ENCODE measurements at places on chromosomes 3 and 15.
A peak's percentile ranks its signal among the peaks of the same experiment; 100 is the strongest.

GRCh38 chr3:25218362-25218761 is 209.7 kb upstream of the RARB start:
- no peak for DNase-seq

GRCh38 chr3:196741249-196741889 is 1.7 kb downstream of the PAK2 start:
- no peak for DNase-seq

GRCh38 chr15:44246521-44247268 is 41.8 kb upstream of the GOLM2 start:
- DNase-seq: no peak

GRCh38 chr3:32626631-32627030 is 56.0 kb upstream of the DYNC1LI1 start:
- no peak for DNase-seq

- DNase-seq: no peak
Observed at GRCh38 chr3:39541917-39542329, 74.4 kb downstream of the MOBP start.

GRCh38 chr3:150371741-150372254 is 36.3 kb upstream of the TSC22D2 start:
- peak; percentile 34 for DNase-seq

- DNase-seq: no peak
Observed at GRCh38 chr15:70535071-70535954, 228.0 kb downstream of the UACA start.

DNA sequence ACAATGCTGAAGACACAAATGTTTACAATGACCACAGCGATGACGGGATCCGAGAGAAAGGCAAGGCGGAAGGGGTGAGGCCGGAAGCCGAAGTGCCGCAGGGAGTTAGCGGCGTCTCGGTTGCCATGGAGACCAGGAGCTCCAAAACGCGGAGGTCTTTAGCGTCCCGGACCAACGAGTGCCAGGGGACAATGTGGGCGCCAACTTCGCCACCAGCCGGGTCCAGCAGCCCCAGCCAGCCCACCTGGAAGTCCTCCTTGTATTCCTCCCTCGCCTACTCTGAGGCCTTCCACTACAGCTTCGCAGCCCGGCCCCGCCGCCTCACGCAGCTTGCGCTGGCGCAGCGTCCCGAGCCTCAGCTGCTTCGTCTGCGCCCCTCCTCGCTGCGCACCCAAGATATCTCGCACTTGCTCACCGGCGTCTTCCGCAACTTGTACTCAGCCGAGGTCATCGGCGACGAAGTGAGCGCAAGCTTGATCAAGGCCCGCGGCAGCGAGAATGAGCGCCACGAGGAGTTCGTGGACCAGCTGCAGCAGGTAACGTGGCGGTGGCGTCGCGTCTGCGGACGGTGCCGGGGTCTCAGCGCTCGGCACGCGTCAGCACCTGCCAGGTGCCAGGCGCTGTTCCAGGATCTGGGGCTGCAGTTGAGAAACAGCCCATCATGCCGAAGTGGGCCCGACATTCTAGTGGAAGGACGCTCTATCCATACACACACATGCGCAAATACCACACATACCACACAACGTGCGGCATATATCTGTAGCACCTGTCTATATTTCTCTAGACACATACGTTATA is at the start of gene DLEC1:
Gene DLEC1 (plus strand): TSS at position 108 of the 798 bp plus-strand sequence. CDS start 18 bp downstream, at position 126.
- no peak for DNase-seq

GRCh38 chr3:181723625-181724191 is 12.0 kb downstream of the SOX2 start:
- no peak for DNase-seq

DNA sequence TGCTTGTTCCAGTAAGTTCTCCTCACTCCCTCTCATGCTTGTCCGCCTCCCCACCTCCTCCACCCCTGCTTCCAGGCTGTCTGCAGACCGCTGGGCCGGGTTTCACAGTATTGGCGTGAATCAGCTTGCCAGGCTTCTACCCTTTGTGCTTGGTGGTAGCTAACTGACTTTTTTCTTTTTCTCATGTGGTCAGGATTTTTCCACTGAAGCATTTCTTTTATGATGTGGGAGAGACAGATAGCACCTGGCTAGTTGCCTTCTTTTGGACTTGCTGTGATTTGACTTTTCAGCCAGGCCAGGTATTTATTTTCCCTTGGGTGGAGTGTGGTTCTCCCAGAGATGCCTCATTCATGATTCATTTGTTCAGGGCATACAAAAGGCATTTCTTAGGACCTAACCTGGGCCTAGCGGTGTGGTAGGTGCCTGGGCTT is 60.6 kb downstream of the ST6GAL1 start:
- DNase-seq: no peak

DNA sequence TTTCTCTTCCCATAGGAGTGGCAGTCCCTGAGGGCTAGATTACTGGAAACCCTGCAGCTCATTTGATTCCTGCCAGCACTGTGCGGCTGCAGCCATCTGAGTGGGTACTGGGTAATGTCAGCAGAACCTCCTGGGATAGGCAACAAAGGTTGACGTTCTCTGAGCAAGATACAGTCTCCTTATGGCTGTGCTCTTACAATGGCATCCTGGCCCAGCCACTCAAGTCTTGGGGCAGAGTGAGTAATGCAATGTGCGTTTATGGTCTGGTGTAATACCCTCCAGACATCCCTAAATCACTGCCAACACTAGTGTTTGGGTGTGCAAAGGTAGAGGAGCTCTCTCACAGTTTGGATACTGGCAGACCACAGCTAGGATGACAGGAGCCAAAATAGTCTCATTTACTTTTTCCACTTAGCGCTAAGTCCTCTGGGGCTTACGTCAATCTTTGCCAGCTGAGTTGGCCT is 775.8 kb downstream of the ZNF385D start:
- DNase-seq: peak; percentile 6

- DNase-seq: no peak
Observed at GRCh38 chr3:69532547-69533224, 146.8 kb upstream of the FRMD4B start.

- DNase-seq: no peak
Observed at GRCh38 chr3:16318176-16318575, 53.2 kb downstream of the OXNAD1 start.

GRCh38 chr3:56423661-56424099 is 44.6 kb downstream of the ERC2 start:
- no peak for DNase-seq

DNA sequence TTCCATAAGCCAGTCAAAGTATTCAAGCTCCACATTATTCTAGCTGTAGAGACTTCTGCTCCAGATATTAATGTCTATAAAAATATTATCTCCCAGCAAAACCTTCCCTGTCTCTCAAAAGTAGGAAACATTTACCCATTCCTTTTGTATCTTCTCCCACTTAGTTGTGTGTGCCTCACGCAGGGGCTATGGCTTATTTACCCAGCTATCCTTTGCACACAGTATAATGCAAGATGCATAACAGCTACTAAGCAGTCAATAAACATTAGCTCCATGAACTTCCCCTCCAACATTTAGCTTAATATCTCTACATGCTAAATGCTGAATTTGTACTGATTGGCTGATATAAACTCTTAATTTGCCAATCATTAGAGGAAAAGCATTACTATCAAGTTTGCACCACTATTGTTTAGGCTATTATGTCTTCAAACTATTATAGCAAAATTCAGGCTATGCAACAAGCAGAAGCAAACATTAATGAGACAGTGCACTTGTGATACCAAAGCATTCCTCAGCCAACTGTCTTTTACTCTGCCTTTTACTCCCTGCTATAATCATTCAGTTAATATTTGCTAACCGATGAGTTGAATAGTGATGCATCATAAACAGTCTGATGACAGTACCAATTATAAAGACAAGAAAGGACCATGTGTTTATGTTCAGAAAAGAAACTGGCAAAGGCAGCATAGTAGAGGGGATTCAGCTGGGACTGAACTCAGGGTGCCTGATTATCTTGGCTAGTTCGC is 81.2 kb downstream of the PLCH1 start:
- no peak for DNase-seq

DNA sequence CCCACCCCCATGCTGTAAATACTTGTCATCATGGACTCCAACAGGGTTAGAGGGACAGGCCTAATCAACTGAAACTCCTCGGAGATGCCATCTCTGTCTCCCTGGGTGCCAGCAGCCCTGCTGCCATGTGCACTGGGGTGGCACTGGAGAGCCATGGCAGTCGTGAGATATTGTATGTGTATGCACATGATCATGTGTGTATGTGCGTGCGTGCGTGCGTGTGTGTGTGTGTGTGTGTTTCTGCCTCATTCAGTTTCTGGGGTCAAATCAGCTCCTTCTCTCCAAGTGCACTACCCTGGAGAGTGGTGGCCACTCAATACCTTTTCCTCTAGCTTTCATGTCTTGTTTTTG is 3.2 kb upstream of the APEH start:
- DNase-seq: no peak

DNA sequence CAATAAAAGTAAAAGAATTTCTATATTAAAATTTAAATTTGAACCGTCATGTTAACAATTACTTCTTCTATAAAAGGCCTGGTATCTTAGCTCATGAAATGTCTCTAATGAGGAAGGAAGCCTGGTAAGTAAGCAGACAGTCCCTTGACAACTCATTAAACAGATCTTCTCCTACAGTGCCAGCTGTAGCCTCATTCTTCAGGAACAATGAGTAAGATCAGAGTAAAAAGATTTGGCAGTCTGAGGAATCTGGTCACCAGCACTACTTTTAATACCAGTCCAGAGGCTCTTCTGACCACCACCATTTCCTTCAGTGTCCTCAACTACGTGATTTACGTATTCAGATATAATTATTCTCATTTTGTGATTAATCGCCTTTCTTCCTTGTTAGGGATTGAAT is 955.0 kb upstream of the ALCAM start:
- no peak for DNase-seq

- no peak for DNase-seq
Observed at GRCh38 chr3:187227658-187228258, 30.5 kb downstream of the RTP1 start.

DNA sequence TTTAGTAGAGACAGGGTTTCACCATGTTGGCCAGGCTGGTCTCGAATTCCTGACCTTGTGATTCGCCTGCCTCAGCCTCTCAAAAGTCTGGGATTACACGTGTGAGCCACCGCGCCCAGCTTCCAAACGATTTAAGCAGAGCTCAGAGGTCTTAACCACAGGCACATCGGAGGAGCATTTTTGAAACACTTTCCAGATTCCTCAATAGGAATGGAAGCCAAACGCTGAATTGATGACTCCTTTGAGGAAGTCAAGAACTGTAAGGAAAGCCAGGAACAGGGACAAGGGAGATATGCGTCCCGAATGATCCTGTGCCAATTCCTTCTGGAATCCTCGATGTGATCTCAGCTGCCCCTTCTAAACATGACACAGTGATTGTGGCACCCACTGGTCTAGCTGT is 40.0 kb downstream of the TRH start:
- DNase-seq: no peak

GRCh38 chr3:135567223-135567622 is 398.3 kb upstream of the PPP2R3A start:
- DNase-seq: no peak

- no peak for DNase-seq
Observed at GRCh38 chr3:44365952-44366351, 27.4 kb downstream of the TCAIM start.

DNA sequence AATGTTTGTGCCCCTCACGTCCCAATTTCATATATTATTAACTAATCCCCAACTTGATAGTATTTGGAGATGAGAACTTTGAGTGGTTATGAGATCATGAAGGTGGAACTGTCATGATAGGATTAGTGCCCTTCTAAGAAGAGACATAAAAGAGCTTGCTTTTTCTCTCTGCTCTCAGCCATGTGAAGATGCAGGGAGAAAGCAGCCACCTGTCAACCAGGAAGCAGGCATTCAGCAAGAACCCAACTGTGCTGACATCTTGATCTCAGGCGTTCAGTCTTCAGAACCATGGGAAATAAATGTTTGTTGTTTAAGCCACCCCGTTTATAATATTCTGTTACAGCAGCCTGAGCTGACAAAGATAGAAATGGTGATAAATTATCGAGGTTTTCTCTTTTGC is 278.7 kb upstream of the KCNMB2 start:
- DNase-seq: no peak

GRCh38 chr3:22606938-22607337 is 596.2 kb upstream of the UBE2E2 start:
- DNase-seq: no peak

- no peak for DNase-seq
Observed at GRCh38 chr15:101827257-101827656, 15.3 kb downstream of the OR4F15 start.

GRCh38 chr3:36804295-36805055 is 40.1 kb upstream of the DCLK3 start:
- DNase-seq: no peak

DNA sequence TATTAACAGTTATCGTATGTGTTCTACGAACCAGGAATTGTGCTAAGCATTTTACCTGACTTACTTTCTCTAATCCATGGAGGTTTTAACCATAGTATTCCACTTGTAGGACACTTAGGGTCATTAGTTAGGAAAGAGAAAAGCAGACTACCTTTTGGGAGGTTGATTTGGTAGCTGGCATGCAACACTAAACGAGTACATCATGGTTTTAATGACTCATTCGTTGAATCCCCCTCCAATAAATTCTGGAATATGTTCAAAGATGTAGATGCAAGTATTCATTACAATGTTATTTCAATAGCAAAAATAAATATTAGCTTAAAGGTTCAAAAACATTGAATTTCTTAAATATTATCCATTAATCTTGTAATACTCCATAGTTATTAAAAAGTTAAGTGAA is 162.5 kb downstream of the FMN1 start:
- no peak for DNase-seq

GRCh38 chr3:129650256-129650872 is 43.9 kb upstream of the PLXND1 start:
- peak; percentile 49 for DNase-seq

GRCh38 chr3:191922570-191922969 is 461.6 kb downstream of the PYDC2 start:
- no peak for DNase-seq

DNA sequence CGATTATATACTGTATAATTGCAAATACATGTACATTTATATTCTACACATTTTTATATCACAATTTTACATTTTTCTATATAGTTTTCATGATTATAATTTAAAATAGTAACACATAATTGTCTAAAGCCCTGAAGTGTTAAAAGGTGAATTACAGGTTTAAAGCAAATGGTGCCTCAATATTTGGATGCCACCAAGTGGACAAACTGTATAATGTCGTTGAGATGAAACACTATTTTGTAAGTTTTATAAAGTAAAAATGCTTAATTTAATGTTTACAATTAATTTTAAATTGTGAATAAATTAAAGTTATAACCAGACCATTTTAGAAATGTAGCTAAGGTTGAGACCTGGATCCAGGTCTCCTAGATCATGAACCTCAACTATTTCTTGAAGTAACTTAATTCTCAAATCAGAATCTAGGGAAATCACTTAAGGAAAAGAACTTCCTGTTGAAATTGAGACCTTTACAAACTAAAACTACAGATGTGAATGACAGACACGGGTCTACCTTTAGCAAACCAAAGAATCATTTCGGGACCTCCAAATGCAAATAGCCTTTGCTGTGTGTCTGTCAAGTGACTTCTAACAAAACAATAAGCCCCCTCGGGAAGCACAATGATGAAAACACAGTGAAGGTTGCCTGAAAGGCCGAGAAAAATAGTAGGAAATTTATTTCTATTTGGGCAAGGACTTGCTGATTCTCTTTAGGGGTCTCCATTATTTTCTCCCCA is 37.8 kb downstream of the EHHADH start:
- DNase-seq: no peak
